ENCODE measurements at places on chromosomes 13 and 19.

GRCh38 chr13:47890146-47890814 lies 110.8 kb downstream of the SUCLA2 start:
- no peak for DNase-seq

- no peak for DNase-seq
Measured at GRCh38 chr13:53206455-53206854, 177.8 kb downstream of the OLFM4 start.

DNA sequence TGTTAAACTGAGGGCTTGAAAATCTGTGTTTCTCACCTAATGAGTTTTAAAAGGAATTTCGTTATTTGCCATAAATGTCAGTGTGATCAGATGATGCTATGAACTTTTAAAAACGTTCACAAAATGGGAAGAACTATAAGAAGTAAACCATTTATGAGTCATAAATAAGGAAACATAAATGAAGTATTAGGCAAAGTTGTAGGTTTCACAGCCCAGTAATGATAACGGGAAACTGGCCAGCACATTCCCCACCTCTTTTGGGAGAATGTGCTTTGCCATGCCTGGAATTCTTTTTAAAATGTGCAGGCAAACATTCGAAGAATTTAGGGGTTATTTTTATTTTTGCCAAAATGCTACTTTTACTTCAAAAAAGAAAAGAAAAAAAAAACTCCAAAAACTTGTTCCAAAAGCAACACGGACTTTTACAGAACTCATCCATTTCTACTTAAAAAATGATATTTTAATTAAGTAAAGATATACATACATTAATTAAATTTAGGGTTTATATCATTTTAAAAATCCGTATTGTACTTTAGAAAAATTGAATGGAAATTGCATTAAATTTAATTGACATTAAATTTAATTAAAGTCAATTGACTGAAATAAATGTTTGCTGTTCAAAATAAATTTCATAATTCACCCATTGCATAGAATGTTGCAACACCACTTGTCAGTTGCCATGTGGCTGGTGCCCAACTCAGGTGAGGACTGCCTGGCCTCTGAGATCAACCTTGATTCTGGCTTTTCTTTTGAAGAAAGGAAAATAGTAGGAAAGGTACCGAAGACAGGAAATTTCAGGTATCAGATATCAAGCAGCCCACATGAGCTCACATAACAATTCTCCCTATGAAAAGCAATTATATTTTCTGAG lies 1198.5 kb downstream of the EFNB2 start:
- DNase-seq: no peak

GRCh38 chr19:55101261-55101660 lies 16.2 kb downstream of the PPP1R12C start:
- no peak for DNase-seq

GRCh38 chr19:30778961-30779715 lies 407.0 kb downstream of the ZNF536 start:
- no peak for DNase-seq

All from substantia nigra (tissue), 51 donors.